ENCODE measurements at places on chromosomes 6 and 20.

DNA sequence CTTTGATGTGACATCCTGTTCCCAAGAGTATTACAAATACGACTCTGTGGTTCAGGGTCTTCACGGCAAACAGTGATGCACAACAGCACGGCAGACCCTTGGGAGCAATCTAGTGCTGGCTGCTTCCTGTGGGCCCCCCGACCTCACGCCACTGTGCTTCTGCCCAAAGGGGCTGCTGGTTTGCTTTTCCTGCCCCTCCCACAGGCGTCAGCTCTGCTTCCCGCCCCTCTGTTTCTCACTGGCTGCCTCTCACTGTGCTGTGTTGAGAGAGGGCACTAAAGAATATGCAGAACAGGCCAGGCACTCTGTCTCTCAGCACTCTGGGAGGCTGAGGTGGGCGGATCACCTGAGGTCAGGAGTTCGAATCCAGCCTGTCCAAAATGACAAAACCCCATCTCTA lies 554.5 kb upstream of the AGPAT4 start:
- no peak for DNase-seq

DNA sequence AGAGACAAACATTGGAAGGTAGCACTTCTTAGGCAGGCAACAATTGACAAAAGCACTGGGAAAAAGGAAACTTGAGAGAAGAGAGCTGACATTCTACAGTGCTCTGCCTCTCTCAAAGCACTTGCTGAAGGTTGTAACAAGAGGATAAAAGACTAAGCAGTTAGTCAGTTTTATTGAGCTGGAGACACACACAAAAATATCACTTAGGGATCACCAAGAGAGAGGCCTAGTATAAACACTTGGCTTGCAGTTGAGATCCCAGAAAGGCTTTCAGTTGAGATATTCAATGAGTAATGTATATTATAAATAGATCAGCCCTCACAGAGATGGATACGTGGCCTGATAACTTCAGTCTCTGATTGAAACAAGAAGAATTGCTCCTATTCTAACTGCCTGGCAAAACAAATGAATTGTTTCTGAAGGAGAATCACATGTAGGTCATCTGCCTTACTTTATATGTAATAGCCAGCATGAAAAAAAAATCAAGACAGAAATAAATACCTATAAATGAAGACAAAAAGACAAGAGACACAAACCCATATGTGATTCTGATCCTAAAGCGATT lies 747.2 kb upstream of the MAN1A1 start:
- DNase-seq = no peak

GRCh38 chr6:144873623-144874378 lies 588.7 kb downstream of the UTRN start:
- no peak for DNase-seq

DNA sequence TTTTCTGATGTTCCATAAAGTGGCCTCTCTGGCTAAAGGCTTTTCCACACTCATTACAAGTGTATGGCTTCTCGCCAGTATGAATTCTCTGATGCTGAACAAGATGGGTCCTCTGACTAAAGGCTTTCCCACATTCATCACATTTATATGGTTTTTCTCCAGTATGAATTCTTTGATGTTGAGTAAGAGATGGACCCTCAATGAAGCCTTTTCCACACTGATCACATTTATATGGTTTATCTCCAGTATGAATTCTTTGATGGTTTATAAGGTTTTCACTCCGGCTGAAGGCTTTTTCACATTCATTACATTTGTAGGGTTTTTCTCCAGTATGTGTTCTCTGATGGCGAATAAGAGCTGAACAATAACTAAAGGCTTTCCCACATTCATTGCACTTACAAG lies 20.4 kb downstream of the ZNF184 start:
- peak; percentile 37 for DNase-seq

DNA sequence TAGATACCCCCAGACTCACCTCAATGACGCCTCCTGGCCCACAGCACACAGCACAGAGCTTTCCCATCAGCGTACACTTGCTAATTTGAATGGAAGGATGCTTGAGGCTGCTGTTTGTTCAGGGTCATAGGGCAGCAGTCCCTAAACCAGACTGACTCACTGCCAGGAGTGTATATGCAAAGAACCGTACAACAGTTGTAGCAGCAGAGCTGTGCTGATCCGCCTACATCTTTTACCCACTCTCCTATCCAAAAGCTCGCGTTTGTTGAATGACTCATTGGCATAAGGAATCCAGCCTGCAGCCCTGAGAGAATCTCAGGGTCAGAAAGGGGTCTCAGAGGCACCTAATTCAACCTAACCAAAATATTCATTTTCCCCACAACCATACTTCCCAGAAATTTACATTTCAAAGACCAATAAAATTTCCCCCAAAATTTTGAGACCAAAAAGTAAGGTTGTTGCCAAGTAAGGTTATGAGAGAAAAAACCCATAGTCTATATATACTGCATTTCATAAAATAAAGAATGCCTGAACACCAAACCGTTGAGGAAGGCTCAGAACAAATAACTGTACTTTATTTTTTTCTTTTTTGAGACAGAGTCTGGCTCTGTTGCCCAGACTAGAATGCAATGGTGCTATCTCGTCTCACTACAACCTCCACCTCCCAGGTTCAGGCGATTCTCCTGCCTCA lies 35.3 kb upstream of the CCND3 start:
- DNase-seq = peak; percentile 40

DNA sequence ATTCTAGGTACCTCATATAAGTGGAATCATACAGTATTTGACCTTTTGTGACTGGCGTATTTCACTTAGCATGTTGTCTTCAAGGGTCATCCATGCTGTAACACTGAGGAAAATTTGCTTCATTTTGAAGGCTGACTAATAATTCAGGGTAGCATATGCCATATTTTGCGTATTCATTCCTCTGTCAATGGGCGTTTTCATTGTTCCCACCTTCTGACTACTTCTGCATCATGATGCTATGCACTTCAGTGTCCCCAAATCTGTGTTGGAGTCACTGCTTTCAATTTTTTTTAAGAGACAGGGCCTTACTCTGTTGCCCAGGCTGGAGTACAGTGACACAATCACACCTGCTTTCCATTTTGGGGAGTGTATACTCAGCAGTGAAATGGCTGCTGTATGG lies 51.6 kb downstream of the SYNDIG1 start:
- no peak for DNase-seq

- no peak for DNase-seq
These were observed 78.4 kb downstream of the RNF144B start for GRCh38 chr6:18465410-18466154.

- DNase-seq = peak; percentile 52
These were observed 184.1 kb downstream of the MTFR2 start for GRCh38 chr6:136066005-136066404.

DNA sequence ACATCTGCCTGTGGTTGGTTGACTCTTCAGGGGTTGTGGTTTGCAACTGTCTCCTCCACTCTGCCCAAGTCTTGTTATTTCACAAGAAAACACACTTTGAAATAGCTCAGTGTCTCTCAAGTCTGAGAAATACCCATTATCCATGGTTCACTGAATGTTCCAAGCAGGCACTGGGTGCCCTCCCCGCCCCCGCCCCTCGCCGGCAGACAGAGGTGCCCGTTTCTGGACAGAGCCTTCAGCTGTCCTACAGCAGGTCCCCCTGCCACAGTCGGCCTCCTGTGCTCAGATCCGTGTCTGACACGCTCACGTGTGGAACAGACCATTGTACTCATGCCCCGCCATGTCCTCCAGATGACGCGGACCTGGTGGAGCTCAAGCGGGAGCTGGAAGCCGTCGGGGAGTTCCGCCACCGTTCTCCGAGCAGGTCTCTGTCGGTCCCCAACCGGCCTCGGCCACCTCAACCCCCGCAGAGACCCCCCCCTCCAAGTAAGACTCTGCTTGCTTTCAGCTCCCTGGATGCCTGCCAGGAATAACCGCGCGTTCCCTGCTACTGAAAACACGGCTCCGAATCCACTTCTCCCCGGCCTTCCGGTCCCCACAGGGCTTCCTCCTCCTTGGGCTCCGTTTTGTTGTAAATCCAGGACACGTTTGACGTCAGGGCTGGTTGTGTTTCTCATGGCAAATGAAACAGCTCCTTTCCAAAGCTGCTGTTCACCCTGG lies 81.4 kb downstream of the SERAC1 start:
- no peak for DNase-seq

GRCh38 chr20:32515631-32516101 lies 69.5 kb downstream of the NOL4L start:
- no peak for DNase-seq

DNA sequence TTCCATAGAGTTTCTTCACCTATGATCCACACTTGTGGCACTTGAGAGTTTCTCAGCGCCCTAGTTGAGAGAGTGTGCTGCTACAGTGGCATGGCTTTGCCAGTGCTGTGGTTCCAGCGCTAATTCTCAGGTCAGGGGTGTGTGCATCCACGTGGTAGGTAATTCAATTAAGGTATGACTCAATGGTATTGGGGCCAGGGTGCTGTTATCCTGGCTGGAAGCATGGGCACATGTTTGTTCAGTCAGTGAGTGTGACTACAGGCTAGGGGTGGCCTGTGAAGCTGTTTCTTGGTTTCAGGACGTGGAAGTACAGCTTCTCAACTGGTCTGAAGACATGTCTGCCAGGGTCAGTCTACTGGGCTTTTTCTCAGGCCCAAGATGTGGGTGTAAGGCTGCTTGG lies 3.0 kb upstream of the SEMG2 start:
- DNase-seq = no peak

DNA sequence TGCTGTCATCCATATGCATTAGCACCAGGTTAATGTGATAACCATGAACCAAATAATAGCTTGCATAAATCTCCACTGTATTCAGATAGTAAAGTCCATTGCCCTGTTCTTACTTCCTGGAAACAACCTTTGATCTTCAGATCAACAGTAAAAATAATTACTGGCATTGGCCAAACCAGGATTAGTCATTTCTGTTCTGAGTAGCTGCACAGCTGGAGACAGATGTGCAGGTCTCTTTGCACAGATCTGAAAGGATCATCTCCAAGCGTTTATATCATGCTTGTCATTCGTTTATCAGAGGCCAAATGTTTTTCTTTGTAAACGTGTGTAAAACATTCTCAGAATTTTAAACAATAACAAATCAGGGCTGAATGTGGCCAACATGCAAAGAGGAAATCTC lies 134.4 kb upstream of the HMGCLL1 start:
- no peak for DNase-seq

DNA sequence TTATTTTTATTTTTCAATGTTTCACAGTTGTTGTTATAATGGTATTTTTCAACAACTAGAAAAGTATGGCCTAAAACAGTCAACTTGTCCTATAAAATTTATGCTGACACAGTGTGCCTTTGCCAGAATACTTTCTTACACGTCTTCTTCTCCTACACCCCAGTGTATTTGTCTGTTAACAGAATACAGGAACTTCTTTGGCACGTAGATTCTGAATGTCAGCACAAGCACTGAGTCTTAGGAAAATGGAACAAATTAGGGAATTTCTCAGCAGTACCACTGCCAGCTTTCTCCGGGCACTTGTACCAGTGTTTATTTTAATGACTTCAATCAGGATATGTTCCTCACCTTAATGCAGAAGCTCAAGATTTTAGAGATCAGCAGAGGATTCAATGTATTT lies 26.7 kb upstream of the AKIRIN2 start:
- no peak for DNase-seq

- DNase-seq = peak; percentile 61
These were observed 105.4 kb downstream of the PERP start for GRCh38 chr6:138001750-138002349.

DNA sequence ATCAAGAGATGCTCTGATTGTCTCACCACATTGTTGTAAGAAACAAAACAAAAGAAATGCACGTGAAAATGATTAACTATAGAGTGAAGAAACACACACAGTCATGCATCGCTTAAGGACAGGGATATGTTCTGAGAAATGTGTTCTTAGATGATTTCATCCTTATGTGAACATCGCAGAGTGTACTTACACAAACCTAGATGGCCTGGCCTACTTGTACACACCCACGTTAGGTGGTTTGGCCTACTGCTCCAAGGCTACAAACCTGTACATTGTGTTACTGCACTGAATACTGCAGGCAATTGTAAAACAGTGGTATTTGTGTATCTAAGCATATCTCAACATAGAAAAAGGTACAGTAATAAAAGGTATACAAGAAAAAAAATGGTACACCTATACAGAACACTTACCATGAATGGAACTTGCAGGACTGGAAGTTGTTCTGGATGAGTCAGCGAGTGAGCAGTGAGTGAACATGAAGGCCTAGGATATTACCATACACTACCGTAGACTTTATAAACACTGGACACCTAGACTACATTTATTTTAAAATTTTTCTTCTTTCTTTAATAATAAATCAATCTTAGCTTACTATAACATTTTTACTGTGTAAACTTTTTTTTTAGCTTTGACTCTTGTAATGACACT lies 48.6 kb downstream of the FKBP5 start:
- peak; percentile 37 for DNase-seq

DNA sequence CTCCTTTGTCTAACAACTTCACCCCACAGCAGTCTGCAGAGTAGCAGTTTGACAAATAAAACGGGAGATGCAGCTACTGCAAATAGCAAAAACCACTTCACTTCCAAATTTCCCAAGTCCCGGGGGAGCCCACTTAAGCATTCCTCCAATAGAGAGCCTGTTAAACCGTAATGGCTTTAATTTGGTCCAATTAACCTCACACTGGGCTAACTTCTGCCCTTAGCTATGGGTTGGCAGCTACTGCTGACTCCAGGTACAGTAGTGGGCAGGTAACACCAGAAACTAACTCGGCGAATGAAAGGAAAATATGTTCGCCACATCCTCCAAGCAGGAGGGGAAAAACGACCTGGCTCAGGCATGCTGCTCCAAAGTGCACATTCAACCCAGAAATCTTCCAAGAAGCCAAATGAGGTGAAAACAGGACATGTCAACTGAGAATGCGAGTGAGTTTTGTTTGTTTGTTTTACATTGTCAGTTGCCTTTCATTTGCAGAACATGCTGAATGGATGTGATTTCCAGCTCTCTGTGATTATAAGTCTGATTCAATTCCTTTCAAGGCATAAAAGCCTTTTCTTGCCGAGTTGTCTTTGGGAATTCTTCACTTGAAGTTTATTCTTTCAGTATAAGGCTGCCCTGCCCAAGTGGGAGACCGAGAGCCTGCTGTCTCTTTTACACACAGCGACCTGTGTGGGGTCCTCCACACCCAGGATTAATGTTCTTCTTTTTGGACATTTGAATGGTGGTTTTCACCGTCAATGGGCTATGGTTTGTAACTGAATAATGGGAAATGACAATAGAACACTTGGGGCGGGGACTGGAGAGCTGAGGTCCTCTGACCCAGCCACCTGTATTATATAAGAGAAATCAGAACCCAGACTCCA lies 117.3 kb upstream of the ARMC2 start:
- DNase-seq = no peak

DNA sequence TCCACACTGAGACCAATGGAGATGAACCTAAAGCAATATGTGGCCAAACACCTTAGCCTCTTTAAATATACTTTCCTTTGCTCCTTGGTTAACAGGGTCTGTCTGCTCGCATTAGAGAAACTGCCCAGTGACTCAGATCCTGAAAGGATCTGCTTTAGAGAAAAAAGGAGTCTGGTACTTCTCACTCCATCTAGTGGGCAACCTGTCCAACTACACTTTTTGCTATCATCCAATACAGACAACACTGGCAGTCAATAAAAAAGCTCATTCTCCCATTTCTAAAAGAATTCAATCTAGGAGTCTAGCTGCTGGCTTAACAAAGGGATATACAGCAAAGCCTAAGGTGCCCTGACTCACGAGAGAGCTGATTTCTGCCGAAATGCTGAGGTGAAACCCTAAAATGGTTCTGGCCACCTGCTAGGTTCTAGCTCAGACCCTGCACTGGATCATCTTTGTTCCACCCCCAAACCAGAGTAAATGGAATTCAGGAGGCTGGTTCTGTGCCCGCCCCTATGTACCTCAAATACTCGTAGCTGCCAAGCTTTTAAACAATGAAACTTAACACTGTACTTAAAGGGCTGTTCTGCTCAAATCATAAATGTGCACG lies 11.5 kb downstream of the GNL1 start:
- peak; percentile 56 for DNase-seq

- peak; percentile 50 for DNase-seq
These were observed 606 bp downstream of the ID4 start for GRCh38 chr6:19837511-19838441.
